ENCODE measurements at places on chromosomes 13 and 19.

GRCh38 chr19:48698046-48698445 lies 2.3 kb downstream of the FUT2 start:
- DNase-seq = no peak

DNA sequence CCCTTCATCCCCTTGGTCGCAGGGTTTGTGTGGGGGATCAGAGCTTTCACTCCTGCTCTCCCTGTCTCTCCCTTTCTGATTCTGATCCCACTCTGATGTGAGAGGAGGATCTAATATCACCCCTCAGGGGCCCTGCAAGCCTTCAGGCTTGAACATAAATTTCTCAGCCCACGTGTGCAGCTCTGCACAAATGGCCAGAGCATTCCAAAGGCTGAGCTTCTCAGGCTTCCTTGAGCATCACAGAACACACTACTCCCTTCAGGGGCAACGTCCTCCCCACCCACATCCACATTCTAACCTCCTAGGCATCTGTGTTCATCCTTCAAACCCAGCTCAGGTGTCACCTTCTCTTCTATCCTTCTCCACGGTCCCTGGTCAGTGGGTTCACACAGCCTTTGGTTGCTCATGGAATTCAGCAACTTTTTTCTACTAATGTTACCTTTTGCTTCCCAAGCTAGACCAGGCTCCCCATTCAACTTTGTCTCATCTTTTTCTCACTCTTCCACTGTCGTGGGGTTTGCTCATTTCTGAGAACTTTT lies 24.4 kb upstream of the DOCK9 start:
- DNase-seq = no peak

DNA sequence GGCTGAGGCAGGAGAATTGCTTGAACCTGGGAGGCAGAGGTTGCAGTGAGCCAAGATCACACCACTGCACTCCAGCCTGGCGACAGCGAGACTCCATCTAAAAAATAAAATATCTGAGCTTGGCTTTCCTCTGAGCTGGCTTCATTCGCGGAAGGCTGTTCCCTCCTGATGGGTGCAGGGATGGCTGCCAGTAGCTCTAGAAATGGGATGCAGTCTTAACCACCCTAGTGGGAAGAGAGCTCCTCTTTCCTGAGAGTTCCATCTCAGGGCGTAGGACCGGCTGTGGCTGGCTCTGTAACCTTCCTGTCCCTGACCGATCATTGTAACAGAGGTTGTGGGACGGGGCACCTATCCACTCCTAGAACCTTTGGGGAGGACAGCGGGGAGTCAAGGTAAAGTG lies 32.4 kb downstream of the PPP1R37 start:
- no peak for DNase-seq

- DNase-seq = no peak
These were observed 12.2 kb downstream of the PLEKHJ1 start for GRCh38 chr19:2223959-2224358.

GRCh38 chr19:3383121-3383722 lies 16.8 kb downstream of the NFIC start:
- no peak for DNase-seq

GRCh38 chr19:43651758-43652545 lies 12.3 kb upstream of the CADM4 start:
- DNase-seq = peak; percentile 58

GRCh38 chr13:89695343-89696257 lies 1651.9 kb upstream of the MIR17HG start:
- peak; percentile 68 for DNase-seq

DNA sequence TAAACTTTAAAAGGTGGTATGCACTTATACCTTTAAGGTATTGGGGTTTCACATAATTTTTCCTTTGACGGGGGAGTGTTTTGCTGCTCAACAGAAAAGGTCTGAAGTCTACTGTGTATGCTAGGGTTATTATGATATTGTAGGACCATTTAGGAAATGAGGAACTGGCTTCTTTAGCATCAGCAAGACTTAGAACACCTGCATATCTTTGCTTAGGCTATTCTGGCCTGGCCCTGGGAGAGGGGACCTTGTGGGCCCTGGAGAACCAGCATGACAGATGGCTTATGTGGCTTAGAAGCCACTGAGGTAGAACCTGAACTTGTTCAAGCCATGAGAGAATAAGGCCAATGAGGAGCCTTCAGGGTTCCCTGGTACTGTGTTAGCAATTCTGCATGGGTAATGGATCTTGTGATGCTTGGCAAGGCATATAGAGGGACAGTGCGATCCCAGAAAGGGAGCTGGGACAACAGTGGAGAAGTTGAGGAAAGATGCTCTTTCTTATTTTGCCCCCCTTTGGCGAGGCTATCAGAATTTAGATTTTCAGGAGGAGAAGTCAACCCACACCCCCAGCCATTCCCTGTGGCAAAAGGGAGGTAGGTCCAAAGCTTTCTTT lies 4.3 kb downstream of the RGCC start:
- no peak for DNase-seq

DNA sequence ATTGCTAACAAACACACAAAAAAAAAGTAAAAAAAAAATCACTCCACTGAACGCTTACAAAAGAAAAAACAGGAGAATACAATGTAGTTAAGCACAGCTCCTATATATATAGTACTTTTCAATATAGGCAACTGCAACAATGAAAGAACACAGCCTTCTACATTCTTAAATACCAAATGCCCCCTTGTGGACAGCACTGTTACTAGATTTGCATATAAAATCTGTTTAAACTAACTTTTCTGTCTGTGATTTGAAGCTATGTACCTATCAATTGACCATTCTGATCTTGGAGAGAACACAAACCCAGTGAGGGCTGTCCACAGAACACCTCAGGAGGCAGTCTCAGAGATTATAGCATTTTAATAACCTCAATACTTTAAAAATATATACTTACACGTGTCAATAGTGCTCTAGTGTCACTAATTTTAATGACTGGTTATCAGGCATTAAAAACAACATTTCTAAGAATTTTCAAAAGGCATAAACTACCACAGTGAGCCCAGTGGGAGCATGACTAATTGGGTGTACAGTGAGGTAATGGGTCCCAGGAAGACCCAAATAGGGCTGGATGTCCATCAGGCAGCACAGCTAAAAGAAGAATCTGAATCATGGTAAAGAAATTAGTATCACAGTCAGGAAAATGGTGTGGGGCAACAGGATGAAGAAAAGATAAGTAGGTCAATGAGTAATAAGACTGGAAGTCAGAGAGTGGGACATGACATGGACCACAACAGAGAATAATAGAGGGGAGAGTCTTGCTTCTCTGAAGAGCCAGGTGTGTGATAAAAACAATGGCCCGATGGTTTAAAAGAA lies 22.2 kb downstream of the CCDC169 start:
- DNase-seq = peak; percentile 8

DNA sequence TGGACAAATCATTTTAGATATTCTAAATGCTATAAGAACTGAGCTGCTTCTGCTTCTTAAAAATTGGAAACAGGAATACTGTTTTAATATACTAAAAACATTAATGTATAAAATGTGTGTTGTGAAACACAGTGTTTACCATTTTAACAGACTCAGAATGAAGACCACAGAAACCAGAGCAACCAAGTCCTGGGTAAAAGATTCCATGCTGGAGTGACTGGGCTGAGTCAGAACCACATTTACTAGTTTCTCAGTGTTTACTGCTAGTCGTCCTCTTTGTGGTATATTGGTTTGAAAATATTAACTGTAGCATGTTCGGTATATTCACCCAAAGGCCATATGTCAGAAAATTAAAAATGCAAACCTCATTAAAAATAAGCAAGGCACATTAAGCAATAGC lies 31.9 kb downstream of the ANKRD10 start:
- no peak for DNase-seq

- no peak for DNase-seq
These were observed 4.9 kb upstream of the RGCC start for GRCh38 chr13:41452462-41452861.

- DNase-seq = peak; percentile 57
These were observed 1.4 kb upstream of the USF2 start for GRCh38 chr19:35267353-35267817.

DNA sequence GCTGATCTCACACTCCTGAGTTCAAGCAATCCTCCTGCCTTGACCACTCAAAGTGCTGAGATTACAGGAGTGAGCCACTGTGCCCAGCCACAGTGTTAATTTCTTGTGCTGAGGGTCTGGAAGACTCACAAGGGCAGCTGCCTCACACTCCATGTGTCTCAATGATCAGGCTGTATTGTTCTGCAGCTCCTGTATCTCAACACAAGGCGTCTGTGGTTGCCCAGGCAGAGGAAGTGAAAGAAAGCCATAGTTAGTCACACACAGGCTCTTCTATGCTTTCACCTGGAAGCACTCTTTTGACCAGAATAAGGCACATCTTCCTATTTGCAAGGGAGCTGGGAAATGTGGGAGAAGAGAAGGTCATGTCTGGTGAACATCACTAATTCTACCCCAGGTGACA lies 107.3 kb upstream of the ZNF507 start:
- no peak for DNase-seq

GRCh38 chr13:112119192-112120030 lies 52.5 kb downstream of the SOX1 start:
- no peak for DNase-seq

DNA sequence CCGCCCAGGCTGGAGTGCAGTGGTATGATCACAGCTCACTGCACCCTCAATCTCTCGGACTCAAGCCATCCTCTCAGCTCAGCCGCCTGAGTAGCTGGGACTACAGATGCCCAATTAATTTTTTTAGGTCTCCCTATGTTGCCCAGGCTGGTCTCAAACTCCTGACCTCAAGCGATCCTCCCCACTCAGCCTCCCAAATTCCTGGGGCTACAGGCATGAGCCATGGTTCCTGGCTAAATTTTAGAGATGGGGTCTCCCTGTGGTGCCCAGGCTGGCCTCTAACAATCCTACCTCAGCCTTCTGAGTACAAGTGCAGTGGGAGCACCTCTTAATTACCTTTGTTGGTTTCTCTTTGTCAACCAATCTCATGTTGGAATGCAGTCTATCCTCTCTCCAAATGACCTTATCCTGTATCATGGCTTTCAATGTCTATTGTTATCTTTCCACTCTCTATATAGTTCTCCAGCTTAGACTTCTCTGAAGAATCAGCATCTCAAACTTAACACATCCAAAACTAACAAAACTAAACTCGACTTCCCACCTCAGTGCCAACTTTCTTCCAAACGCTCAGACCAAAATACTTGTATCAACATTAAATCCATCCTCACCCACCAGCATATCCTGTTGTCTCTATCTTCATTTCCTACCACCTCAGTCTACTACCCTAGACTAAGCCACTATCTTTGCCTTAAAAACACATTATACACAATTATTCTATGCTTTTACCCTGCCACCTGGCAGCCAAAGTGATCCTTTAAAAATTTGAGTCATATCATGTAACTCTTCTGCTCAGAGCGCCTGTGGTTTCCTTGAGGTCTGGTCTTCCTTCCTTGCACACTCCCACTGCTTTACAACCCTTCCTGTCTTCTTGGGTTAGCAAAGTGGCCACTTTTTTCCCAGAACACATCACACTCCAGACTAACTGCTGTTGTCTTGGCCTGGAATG lies 6.7 kb downstream of the TPT1 start:
- DNase-seq = no peak

- no peak for DNase-seq
These were observed 16.4 kb downstream of the FBN3 start for GRCh38 chr19:8132858-8133458.

DNA sequence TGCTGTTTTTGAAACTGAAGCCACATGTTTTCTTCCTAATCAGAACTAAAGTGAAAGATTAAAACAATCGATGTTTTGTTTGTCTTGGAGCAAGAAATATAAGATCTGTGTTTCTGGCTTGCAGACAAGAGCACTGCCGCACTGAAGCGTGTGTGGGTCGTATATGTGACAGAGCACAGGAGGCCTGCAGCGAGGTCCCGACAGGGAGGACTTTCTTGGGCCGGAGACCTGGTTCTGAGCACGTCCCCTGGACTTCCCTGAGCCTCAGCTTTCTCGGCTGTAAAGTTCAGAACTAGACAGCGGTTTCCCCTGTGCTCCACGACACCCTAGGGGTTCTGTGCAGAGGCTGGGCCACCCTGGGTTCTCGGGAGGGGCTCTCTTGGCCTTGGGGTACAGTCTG lies 60.5 kb downstream of the GADD45B start:
- no peak for DNase-seq

GRCh38 chr19:30309905-30310601 lies 62.1 kb upstream of the ZNF536 start:
- DNase-seq = no peak

DNA sequence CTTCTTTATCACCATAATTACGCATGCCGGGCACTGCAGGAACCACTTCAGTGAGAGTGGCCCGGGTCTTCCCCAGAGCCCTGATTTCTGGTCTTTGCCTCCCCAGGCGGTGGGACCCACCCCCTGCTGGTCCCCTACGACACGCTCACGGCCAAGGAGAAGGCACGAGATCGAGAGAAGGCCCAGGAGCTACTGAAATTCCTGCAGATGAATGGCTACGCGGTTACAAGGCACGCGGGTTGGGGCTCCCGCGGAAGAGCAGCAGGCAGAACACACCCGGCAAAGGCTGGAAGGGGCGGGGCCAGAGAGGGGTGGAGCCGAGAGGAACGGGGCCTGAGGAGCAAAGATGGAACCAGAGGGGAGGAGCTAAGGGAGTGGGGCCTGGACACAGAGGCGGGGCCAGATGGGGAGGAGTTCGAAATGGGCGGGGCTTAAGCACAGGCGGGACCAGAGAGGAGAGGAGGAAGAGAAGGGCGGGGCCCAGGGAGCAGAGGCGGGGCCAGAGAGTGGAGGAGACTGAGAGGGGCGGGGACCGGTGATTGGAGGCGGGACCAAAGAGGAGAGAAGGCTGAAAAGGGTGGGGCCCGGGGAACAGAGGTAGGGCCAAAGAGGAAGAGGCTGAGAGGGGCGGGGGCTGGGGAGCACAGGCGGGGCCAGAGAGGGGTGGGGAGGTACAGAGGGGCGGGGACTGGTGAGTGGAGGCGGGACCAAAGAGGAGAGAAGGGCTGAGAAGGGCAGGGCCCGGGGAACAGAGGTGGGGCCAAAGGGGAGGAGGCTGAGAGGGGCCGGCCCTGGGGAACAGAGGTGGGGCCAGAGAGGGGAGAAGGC lies 73.4 kb downstream of the RYR1 start:
- DNase-seq = peak; percentile 86

DNA sequence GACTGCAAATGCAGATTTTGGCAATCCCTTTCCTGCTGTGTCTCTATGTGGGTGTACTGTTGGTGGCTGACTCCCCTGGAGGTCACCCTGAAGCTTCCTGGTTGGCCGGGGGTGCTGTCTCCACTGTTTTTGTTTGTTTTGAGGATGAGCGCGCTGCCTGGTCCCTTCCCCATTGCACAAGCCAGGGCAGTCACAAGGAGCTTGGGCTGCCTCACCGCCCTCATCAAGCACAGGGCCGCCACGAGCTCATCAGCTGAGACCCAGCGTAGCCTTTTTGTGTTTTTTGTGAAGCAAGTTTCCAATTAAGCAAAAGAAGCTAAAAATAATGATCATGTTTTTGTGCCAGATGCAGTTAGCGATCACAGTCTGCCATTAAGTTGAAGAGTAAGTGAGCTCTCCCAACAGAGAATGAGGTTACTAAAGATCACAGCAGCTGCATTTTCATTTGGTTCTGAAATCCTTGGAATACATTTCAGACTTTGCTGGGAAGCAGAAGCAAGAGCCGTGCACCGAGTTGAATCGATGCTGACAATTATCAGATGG lies 57.8 kb downstream of the GGACT start:
- DNase-seq = no peak

- no peak for DNase-seq
These were observed 250.9 kb downstream of the DLEU7 start for GRCh38 chr13:50592412-50593155.

DNA sequence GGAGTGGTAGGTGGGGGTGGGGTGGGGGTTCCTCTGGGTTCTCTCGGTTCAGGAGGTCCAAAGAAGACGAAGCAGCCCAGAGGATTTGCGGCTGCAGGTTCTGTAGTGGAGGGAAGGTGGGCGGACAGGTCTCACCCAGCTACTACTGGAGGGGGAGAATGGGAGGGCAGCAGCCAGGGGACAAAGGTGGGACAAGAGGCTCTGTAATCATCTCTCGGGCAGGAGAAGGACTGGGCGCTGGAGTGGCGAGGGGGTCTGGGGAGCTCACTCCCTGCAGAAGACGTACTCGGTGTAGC lies 1.4 kb downstream of the KCTD12 start:
- no peak for DNase-seq

Data from nephron progenitor cell (in vitro differentiated cells).